ENCODE measurements at places on chromosomes 5 and 9.

GRCh38 chr5:96816411-96816939 is 8.7 kb upstream of the ERAP1 start:
- DNase-seq = peak; percentile 74

DNA sequence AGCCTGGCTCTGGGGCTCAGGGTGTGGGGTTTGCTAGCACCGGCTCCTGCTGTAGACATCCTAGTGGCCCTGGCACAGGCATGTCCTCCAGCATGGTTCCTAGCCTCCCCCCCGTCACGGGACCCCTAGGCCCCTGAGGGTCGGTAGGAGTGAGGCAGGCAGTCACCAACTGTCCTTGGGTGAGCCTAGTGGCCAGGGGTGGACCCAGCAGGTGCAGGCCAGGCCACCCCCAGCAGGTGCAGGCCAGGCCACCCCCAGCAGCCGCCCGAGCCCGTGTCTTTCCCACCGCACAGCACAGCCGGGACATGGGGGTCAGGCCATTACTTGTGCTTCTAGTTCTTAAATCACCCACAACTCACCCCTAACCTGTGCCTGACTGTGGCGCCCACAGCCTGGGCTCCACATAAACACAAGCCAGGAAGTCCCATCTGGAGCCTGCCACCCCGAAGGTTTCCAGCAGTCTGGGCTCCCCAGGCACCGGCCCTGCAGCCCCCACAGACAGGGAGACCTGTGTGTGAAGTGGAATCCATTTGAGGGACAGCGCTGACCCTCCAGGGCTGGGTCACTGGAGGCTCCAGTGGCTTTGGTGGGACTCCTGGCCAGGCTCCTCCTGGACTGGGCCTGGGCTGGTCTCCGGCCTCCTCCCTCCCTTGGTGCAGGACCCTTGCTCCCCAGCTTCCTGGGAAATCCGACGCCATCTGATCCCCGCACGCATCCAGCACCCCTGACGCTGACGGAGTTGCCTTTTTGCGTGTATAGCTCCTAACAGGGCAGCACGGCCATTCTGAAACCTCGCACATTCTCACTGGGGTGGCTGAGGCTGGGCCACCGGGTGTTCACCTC is 114.1 kb upstream of the LPCAT1 start:
- DNase-seq = peak; percentile 14

GRCh38 chr9:130589754-130590153 is 10.4 kb downstream of the FUBP3 start:
- no peak for DNase-seq

- no peak for DNase-seq
Measured at GRCh38 chr9:135764731-135765130, 62.7 kb downstream of the KCNT1 start.

Data from activated naive CD4-positive, alpha-beta T cell treated with anti-CD3 and anti-CD28 coated beads, Interleukin-2, amount 10 ng/mL, durations not matched to agents 7 days and 5 days (primary cell).